NCI-H1048 (cell line): ENCODE measurements at places on chromosomes 1 and 21.

GRCh38 chr1:201098992-201099677 is 13.1 kb downstream of the CACNA1S start:
- no peak for DNase-seq

DNA sequence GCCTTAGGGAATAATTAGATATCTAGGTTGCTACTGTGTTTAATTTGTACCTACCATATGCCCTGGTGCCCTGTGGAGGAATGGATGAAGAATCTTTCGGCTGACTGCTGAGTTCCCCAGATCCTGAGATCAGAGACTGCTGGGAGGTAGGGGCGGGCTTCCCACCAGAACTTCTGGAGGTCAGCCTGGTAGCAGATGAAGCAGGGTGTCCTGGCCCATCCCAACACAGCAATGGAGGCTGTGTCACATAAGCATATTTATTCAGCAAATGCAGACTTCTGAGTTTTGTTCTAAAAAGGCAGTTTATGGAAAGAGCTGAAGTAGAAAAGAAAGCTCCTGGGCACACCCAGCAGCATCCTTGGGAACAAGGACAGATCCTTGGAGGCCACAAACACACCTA is 74.0 kb downstream of the KRTAP19-8 start:
- no peak for DNase-seq

GRCh38 chr1:35539824-35540261 is 17.4 kb downstream of the KIAA0319L start:
- DNase-seq: no peak

DNA sequence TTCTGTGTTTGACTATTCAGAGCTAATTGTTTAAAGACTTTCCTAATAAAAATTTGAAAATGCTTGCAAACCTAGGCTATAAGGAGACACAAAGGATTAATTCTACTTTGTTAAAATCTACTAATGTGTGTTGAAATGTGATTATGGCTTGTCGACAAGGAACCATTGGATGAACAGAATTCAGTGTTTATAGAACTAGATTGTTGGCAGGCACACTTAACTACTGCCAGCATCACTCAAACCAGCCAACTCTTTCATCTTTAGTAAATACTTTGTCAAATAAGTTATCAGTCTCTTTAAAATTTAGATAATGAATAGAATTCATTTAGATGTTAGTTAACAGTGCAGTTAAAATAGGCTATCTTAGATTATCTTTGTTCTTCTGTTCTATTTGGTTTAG is 27.6 kb downstream of the HS2ST1 start:
- no peak for DNase-seq

DNA sequence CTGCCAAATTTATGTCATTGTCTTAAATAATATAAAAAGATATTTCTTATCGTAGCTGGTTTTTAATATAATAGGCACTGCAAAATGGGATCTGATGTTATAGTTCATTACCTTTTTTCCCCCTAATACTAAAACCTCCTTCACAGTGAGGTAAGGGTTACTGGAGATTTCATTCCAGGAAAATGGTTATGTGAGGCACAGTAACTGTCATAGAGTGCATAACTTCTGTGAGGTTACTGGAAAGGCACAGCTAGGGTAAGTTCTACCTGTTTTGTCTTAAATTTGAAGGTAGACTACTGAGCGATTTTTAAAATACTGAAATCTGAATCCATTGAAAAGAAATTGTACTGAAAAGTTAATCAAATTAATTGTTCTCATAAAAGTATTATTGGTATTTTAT is 13.0 kb downstream of the ADGRL2 start:
- no peak for DNase-seq

GRCh38 chr1:32521165-32521564 is 18.1 kb upstream of the ZBTB8A start:
- DNase-seq: no peak

DNA sequence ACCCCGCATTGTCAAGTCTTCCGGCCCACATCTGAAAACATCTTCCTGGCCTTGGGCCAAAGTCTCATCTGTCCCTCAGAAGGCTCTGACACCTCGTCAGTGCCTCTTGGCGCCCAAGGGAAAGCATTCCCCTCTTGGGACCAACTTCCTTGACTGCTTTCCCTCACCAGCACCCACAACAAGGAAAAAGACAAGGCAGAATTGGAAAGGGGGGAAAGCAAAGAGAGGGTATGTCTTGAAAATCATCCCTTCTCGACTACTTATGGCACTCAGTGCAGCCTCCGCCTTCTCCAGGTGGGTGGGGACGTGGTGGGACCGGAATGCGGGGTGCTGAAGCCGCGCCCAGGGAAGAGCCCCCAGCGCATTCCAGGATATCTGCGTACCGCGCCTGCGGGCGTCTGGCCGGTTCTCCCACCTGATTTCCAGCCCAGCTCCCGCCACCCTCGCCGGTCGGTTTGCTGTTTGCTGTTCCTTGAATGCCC is 554 bp upstream of the SLC39A1 start:
- peak; percentile 42 for DNase-seq

GRCh38 chr1:156281693-156282478 is 739 bp downstream of the SMG5 start:
- DNase-seq: peak; percentile 34

- DNase-seq: no peak
Measured at GRCh38 chr1:221884821-221885220, 142.9 kb upstream of the DUSP10 start.

DNA sequence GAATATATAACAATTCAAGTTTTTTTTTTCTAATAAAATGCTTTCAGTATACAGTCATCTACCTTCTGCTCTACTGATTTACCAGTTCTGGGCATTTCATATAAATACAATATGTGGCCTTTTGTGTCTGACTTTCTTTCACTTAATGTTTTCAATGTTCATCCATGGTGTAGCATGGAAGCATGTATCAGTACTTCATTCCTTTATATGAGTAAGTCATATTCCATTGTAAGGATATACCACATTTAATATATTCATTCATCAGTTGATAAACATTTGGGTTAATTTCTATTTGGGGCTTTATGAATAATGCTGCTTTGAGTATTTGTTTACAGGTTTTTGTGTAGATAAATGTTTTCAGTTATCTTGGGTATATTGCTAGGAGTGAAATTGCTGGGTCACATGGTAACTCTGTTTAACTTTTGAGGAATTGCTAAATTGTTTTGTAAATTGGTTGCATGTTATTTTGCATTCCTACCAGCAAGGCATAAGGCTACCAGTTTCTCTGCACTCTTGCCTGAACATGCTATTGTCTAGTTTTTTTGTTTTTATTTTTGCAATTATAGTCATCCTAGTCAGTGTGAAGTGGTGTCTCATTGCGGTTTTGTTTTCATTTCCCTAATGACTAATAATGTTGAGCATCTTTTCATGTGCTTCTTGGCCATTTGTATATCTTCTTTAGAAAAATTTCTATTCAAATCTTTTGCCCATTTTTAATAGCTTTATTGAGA is 206.1 kb downstream of the TM2D1 start:
- no peak for DNase-seq

DNA sequence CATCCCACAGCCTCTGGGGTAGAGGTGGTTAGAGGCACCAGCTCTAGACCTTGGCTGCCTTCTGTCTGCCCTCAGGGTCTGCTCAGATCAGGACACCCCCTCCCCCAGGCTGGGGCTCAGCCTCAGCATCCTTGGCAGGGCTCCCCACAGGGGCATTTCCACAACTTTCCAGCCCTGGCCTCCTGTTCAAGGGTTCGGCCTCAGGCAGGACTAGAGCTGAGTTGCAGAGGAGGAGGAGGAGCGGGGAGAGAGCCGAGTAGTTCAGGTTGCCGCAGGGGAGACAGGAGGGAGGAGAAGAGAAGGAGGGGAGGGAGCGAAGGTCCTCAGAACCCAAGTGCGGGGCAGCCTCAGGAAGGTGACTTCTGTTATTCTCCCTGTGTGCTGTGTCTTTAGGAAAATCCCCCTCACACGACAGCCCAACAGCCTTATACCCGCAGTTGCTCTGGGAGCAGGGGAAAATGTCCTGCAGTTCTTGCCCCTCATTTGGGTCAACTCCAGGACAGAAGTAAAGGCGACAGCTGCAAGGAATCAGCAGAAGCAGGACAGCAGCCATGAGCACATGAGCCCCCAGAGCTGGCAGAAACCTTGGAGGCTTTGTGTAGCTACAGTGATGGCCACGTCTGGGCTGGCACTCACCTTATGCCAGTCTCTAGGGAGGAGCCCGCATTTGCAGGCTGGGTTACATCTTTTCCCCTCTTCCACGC is 46.5 kb upstream of the TENT5B start:
- DNase-seq: no peak

DNA sequence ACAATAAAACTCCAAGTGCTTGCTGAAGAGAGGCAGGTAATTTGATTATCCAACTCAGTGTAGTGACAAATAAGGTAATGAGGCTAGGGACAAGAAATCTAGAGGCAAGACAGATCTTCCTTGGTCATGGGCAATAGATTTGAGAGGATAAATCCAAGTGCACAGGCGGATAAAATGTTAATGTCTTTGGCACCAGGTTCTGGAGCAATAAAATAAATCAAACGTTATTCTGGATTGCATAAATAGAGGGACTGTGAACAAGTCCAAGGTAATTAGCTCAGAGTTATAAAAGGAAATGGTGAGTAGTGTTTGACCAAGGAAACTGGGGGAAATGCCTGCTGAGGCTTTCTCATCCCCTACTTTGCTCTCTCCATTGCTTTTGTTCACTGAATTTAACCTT is 329.3 kb upstream of the PROX1 start:
- no peak for DNase-seq

GRCh38 chr1:236882678-236883077 is 87.6 kb downstream of the MTR start:
- DNase-seq: no peak

DNA sequence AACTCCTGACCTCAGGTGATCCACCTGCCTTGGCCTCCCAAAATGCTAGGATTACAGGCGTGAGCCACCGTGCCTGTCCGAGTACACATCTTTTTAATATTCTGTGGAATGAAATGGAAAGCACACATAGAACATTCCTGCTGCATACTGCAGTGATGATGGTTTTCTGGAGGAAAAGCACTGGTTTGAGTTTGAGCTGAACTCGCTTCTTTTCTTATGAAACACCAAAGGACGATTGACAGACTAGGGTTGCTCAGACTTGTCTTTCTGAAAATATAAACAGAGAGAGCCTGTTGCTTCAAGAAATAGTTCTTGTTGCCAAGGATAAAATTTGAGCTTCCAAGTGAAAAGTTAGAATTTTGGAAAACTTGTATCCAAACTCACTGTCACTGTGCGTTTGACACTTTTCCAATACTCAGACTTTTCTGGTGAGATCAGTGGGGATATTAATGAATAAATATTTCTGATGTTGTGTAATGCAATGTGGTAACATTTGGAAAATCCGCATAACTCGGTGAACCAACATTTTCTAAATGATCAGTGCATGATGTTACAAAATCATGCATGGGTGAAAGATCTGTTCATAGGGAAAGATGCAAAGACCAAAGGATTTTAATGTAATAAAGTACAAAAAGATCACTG is 15.0 kb upstream of the ERMAP start:
- DNase-seq: no peak

DNA sequence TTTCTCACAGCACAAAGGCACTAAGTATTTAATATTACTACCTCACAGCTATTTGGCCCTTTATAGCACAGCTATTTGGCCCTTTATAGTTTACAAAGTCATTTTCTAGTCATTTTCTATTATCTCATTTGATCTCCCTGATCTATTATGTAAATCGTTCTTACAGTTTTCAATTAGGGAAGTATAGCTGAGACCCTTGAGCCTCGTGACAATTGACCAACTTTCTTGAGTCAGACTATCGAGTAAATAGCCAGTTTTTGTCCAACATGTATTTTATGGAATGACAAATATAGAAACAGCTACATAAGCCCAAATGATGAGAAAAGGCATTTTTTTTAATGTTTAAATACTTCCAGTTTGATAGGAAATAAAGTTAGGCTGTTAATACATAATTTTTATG is 7.0 kb upstream of the ANGPTL1 start:
- no peak for DNase-seq
